ENCODE measurements at places on chromosomes 1 and 21. TPM values are rescaled to one million over a fixed set of nuclear protein-coding genes. Genes with fewer than 3 reads are reported as not detected.

DNA sequence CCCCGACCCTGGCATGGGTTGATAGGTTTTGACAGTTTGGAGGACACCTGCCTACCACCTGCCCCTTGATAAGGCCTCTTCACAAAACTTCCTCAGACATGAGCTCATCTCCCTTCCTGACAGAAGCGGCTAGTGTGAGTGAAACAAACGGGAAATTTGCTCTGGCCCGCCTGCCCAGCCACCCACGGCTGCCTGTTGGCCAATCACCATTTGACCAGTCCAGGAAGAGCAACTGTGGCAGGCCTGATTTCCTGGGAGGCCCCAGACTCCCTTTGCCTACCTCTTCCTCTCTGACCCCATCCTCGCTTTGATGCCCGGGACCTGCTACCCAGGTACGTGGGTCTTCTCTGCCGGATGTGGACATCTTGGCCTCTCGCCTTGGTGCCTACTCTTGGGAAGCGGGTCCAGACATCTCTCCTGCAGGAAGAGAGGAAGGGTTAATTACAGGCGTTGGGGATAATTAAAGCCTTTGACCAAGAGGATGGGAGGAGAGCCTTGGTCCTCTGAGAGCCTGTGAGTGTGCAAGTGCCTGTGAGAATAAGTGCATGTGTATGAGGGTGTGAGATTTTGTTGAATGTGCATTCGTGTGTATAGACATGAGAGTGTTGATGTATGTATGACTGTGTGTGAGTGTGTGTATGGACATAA is 1.1 kb upstream of the EPHA2 start:
- H3K36me3 ChIP-seq, result peaks cover 15% of the 10 kb centered on the region
- peak; percentile 52 for DNase-seq
- peaks cover 43% of the 10 kb centered on the region for H3K4me1 ChIP-seq
- H3K27ac ChIP-seq, result peak overlapping the region; percentile 91
- peaks cover 2% of the 10 kb centered on the region for H3K27me3 ChIP-seq

DNA sequence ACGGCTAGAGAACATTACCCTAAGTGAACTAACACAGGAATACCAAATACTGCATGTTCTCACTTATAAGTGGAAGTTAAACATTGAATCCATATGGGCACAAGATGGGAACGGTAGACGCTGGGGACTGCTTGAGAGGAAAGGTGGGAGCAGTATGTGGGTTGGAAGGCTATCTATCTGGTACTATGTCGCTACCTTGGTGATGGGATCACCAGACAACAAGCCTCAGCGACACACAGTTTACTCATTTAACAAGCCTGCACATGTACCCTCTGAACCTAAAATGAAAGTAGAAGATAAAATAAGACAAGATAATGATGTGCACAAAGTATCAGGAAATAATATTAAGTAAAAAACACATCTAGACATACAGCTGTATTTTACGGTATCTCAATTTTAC is 819 bp downstream of the PYHIN1 start:
- no peak overlapping the region for H3K4me3 ChIP-seq
- no peaks in the 10 kb centered on the region for H3K27me3 ChIP-seq
- DNase-seq, result no peak
- no peaks in the 10 kb centered on the region for H3K4me1 ChIP-seq

DNA sequence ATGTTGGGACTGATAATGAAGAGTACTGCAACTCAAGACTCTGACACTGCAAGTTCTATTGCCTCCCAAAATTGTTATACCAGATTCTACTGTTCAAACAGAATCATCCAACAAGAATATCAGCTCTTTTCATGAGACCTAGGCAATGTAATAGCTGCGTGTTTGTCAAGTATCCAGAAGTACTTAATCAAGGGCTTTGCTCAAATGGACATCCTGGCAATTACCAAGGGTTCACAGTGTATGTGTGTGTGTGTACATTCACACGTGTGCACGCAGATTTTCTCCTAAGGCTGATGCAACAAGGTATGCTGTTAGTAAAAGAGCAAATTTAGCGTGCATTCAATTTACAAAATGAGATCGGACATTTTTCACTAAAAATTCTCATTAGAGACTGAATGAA is 174.6 kb downstream of the GABPA start:
- H3K36me3 ChIP-seq, result peaks cover 16% of the 10 kb centered on the region
- no peak overlapping the region for H3K27ac ChIP-seq
- no peaks in the 10 kb centered on the region for H3K27me3 ChIP-seq

DNA sequence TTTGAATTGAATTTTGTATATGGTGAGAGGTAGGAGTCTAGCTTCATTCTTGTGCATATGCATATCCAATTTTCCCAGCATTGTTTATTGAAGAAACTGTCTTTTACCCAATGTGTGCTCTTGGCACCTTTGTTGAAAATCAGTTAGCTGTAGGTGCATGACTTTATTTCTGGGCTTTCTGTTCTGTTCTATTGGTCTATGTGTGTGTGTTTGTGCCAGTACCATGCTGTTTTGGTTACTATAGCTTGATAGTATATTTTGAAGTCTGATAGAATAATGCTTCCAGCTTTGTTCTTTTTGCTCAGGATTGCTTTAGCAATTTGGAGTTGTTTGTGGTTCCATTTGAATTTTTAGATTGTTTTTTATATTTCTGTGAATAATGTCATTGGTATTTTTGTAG is 9.4 kb upstream of the ZMYM1 start:
- H3K4me3 ChIP-seq, result no peak overlapping the region
- H3K36me3 ChIP-seq, result no peaks in the 10 kb centered on the region
- H3K27me3 ChIP-seq, result peaks cover 6% of the 10 kb centered on the region
- DNase-seq, result no peak

GRCh38 chr1:206487970-206488369 is 17.7 kb downstream of the IKBKE start:
- H3K4me3 ChIP-seq, result no peak overlapping the region
- no peak for DNase-seq
- H3K27ac ChIP-seq, result no peak overlapping the region
- 0 out of 2 replicates have a peak, but pooled peaks cover 2% of the 10 kb centered on the region for H3K27me3 ChIP-seq

GRCh38 chr1:226566234-226566633 is 17.7 kb downstream of the STUM start:
- no peak overlapping the region for H3K4me3 ChIP-seq
- no peak for DNase-seq
- peaks cover 38% of the 10 kb centered on the region for H3K27me3 ChIP-seq
- no peaks in the 10 kb centered on the region for H3K36me3 ChIP-seq
- no peaks in the 10 kb centered on the region for H3K4me1 ChIP-seq

GRCh38 chr1:152110860-152111514 is 4.3 kb downstream of the TCHH start:
- no peaks in the 10 kb centered on the region for H3K4me1 ChIP-seq
- no peak overlapping the region for H3K4me3 ChIP-seq
- DNase-seq, result peak; percentile 10
- peaks cover 20% of the 10 kb centered on the region for H3K27me3 ChIP-seq

DNA sequence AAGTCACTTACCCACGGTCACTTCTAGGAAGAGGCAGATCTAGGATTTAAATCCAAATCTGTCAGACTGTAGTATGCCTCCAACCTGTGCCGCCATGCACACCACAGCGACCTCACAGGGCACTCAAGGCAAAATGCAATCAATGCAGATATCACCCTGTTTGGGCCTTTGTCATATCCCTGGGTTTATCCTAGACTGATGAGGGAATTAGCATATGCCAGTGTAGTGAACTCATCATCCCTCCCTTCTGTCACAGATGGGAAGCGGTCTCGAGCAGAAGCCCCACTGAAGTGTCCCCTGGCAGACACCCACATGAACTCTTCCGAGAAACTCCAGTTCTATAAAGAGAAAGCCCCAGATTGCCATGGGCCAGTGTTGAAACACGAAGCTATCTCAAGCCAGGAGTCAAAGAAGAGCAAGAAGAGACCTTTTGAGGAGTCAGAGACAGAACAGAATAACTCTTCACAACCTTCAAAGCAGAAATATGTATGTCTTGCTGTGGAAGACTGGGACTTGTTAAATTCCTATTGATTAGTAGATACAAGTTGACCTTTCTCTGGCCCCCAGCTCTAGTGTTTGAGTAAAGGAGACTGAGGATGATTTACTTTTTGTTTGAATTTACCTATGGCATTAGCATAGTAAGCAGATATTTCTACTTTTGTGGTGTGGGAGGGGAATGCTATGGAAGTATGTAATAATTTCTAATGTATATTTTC is 21.4 kb downstream of the LRRC42 start:
- no peaks in the 10 kb centered on the region for H3K27me3 ChIP-seq
- peaks cover 28% of the 10 kb centered on the region for H3K36me3 ChIP-seq
- no peak for DNase-seq
- no peak overlapping the region for H3K4me3 ChIP-seq
- peaks cover 36% of the 10 kb centered on the region for H3K4me1 ChIP-seq

DNA sequence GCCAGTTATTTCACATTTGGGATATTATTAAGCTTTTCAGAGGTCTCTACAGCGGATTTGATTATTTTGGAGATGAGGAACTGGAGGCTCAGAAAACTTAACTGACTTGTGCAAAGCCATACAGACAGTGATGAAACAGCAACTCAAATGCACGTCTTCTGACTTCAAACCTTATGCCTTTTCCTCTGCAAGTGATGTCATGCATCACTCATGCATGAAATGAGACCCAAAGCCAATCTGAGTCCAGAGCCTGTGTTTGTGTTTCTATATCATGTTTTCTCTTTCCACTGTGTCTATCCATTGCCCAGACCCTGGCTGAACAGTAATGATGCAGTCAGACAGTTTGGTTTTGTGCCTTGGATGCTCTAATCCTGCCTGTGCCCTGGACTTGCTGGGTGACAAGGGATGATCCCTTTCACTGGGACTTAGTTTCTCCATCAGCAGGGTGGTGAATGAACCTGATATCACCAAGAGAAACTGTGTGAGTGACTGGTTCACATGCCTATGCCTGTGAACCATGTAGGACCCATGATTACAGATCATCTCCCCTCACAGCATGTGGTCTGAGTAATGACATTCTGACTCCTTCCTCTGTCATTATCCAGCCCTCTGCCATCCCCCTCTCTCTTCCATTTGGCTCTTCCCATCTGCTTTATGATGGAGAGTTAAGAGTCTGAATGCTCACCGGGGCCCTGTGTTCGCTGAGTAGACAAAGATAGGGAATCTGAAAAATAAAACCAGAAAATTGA is 33.4 kb downstream of the SLAMF6 start:
- no peak overlapping the region for H3K4me3 ChIP-seq
- no peak overlapping the region for H3K27ac ChIP-seq
- DNase-seq, result no peak
- no peaks in the 10 kb centered on the region for H3K36me3 ChIP-seq
- no peaks in the 10 kb centered on the region for H3K4me1 ChIP-seq

- 0 out of 2 replicates have a peak, but pooled peaks cover 4% of the 10 kb centered on the region for H3K36me3 ChIP-seq
- no peaks in the 10 kb centered on the region for H3K27me3 ChIP-seq
- H3K27ac ChIP-seq, result no peak overlapping the region
- H3K4me3 ChIP-seq, result no peak overlapping the region
These were observed 6.3 kb upstream of the IFNGR2 start for GRCh38 chr21:33396951-33397350.

GRCh38 chr1:213176341-213176740 is 125.3 kb downstream of the RPS6KC1 start:
- H3K27ac ChIP-seq, result no peak overlapping the region
- no peak overlapping the region for H3K4me3 ChIP-seq
- H3K4me1 ChIP-seq, result no peaks in the 10 kb centered on the region
- H3K27me3 ChIP-seq, result peaks cover 2% of the 10 kb centered on the region

GRCh38 chr1:2969011-2969844 is 52.0 kb upstream of the ACTRT2 start:
- no peak overlapping the region for H3K27ac ChIP-seq
- no peak for DNase-seq
- no peak overlapping the region for H3K4me3 ChIP-seq
- no peaks in the 10 kb centered on the region for H3K4me1 ChIP-seq
- H3K36me3 ChIP-seq, result no peaks in the 10 kb centered on the region
- H3K27me3 ChIP-seq, result no peaks in the 10 kb centered on the region

GRCh38 chr1:76786222-76786621 is 81.1 kb upstream of the ST6GALNAC5 start:
- H3K36me3 ChIP-seq, result no peaks in the 10 kb centered on the region
- no peak for DNase-seq
- H3K4me1 ChIP-seq, result no peaks in the 10 kb centered on the region
- H3K27me3 ChIP-seq, result no peaks in the 10 kb centered on the region
- H3K4me3 ChIP-seq, result no peak overlapping the region
- no peak overlapping the region for H3K27ac ChIP-seq

GRCh38 chr1:28246427-28246832 is 10.5 kb downstream of the ATP5IF1 start:
- peak overlapping the region; percentile 59 for H3K4me3 ChIP-seq
- peaks cover 37% of the 10 kb centered on the region for H3K4me1 ChIP-seq
- no peak for DNase-seq
- peaks cover 4% of the 10 kb centered on the region for H3K27me3 ChIP-seq
- peak overlapping the region; percentile 62 for H3K27ac ChIP-seq

DNA sequence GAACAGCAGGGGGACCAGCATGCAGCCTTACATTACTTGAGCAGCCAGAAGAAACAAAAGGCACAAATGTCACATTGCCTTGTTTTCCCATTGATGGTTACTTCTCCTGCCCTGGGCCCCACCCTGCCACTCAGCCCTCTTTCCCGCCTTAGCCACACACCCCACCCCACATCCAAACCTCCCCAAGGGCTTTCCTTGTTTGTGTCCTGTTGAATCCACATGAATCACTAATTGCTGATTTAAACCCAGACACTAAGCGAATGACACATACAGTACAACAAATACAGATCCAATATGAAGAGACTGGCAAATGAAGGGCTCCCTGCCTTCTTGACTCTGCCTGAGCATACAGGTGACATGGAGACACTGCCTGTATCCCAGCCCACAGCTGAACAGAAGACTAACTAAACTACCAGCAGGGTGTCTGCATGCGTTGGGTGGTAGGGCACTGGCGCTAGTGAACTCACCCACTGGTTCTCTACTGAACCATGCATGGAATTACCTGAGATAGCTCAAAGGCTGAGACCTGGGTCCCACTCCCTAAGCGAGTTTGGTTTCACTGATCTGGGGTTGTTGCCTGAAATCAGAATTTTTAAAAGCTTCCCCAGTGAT is 3.1 kb downstream of the IGSF3 start:
- H3K27ac ChIP-seq, result no peak overlapping the region
- peaks cover 41% of the 10 kb centered on the region for H3K27me3 ChIP-seq
- DNase-seq, result no peak

- H3K4me1 ChIP-seq, result peaks cover 60% of the 10 kb centered on the region
- peak overlapping the region; percentile 81 for H3K27ac ChIP-seq
- H3K36me3 ChIP-seq, result peaks cover 24% of the 10 kb centered on the region
- no peaks in the 10 kb centered on the region for H3K27me3 ChIP-seq
- DNase-seq, result peak; percentile 87
These were observed 70.6 kb downstream of the LAMC1 start for GRCh38 chr1:183093786-183094298.

GRCh38 chr1:40344597-40344996 is 27.5 kb upstream of the COL9A2 start:
- peaks cover 15% of the 10 kb centered on the region for H3K4me1 ChIP-seq
- peak overlapping the region; percentile 43 for H3K4me3 ChIP-seq
- peak overlapping the region; percentile 38 for H3K27ac ChIP-seq
- H3K36me3 ChIP-seq, result peaks cover 9% of the 10 kb centered on the region
- DNase-seq, result peak; percentile 34
- peaks cover 9% of the 10 kb centered on the region for H3K27me3 ChIP-seq

- H3K27me3 ChIP-seq, result no peaks in the 10 kb centered on the region
- peaks cover 8% of the 10 kb centered on the region for H3K36me3 ChIP-seq
- DNase-seq, result no peak
- no peak overlapping the region for H3K27ac ChIP-seq
These were observed 803 bp upstream of the FLAD1 start for GRCh38 chr1:154982341-154982740.

The CASP9 gene
- total RNA-seq, result 8.6 TPM

The IL19 gene
- total RNA-seq, result not detected

The SPATA1 gene
- total RNA-seq, result 1.1 TPM

The RGS1 gene
- total RNA-seq, result not detected

The SLC25A34 gene
- 0.11 TPM for total RNA-seq

The ITGB2 gene
- not detected for total RNA-seq

Measured in HFFc6 (cell line).